ENCODE measurements at places on chromosomes 1 and 21.

DNA sequence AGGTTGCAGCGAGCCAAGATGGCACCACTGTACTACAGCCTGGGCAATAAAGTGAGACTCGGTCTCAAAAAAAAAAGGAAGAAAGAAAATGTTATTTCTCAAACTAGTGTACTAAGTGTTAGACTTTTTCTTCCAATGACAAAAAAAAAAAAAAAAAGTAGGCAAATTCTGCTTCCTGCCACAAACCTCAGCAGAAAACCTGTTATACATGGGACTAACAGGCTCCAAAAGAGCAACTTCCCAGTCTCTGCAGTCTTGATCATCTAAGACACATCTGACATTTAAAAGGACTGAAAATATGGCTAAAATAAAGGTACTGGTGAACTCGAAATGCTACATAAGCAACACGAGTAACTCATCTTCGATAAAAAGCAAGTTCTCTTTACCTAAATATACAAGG lies 59.6 kb downstream of the HSF2BP start:
- DNase-seq: peak; percentile 13

GRCh38 chr1:112247961-112248360 lies 148.1 kb upstream of the CTTNBP2NL start:
- no peak for DNase-seq

DNA sequence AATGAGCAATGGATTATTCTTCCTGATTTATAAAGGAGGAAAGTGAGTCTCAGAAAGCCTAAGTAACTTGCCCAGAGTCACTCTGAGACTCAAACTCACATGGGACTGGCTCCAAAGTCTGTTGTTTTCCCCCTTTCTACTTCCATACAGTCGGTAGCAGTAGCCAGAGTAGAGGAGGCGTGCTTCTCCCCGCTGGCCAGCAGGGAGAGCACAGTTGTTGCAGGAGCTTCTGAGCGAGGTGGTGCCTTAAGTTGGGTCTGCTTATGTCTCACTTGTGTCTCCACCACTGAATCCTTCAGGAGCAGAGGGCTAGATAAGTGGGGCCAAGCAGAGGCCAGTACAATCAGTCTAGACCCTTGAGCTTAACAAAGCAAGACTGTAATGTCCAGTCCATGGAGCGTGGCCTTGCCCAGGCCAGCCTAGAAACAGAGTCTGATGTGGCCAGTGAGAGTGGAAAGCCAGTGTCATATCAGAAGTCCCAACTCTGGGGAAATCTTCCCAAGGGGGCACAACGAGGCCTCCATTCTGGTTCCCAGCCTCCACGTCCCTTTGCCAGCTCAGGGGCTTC lies 181.9 kb downstream of the ZSCAN20 start:
- DNase-seq: no peak

- DNase-seq: no peak
Measured at GRCh38 chr1:33965086-33965485, 101.2 kb downstream of the HMGB4 start.

DNA sequence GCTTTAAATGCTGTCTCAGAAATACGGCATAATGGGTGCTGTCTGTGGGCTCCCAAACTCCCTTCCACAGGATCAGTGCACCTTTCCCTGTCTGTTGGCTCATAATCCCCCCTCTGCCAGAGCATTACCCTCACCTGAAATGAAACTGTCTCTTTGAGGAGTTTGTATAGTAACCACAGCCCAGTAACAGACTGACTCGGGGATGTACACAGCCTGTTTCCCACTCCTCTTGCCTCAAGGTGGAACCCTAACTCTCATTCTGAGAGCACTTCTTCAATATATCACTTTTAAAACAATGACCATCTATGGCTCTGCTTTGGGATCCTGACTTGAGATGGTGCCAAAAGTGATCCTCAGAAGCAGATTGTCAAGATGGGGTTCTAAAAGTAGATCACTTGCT lies 332.5 kb downstream of the AMY1C start:
- no peak for DNase-seq

DNA sequence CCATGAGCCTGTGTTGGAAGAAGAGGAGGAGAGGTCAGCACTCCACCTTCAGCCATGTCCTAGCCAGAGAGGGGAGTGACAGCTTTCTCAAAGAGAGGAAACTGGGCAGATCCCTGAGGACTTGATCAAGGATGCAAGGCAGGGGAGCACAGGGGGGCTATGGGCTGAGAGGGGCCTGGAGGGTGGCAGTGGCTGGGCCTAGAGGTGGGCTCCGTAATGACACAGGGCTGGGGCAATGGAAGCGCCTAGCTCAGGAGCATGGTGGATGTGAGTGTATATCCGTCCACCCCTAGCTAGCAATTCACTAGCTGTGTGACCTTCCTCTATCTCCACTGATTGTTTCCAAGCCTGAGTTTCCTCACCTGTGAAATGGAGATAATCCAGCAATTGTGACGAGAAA lies 32.6 kb downstream of the NEK2 start:
- DNase-seq: no peak

- peak; percentile 90 for DNase-seq
Measured at GRCh38 chr1:181134543-181135436, 46.3 kb downstream of the IER5 start.

Measured in MV-4-11 (cell line).